NCI-H69 (cell line): ENCODE measurements at places on chromosomes 1 and 21.

DNA sequence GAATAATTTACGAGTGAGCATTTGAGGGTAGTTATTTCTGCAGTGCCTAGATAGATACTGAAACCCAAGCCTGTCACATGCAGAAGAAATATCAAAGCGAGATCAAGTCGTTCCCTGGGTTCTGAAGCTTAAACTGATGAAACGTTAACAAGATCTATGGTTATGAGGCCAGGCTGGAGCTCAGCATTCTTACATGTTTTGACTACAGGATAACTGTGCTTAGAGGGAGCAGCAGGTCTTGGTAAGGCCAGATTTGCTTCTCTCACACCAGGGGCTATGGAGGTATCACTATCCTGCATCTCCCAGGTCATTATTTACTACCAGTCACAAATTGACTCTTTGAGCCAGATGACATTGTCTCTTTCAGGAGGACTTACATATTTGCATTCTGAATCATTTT is 1401.4 kb upstream of the PRMT6 start:
- no peak for DNase-seq

- peak; percentile 13 for DNase-seq
These were observed 583 bp upstream of the RNF223 start for GRCh38 chr1:1074631-1075147.

GRCh38 chr1:29569971-29570634 is 333.8 kb downstream of the PTPRU start:
- no peak for DNase-seq

- DNase-seq, result no peak
These were observed 325.9 kb upstream of the AJAP1 start for GRCh38 chr1:4328402-4329071.

DNA sequence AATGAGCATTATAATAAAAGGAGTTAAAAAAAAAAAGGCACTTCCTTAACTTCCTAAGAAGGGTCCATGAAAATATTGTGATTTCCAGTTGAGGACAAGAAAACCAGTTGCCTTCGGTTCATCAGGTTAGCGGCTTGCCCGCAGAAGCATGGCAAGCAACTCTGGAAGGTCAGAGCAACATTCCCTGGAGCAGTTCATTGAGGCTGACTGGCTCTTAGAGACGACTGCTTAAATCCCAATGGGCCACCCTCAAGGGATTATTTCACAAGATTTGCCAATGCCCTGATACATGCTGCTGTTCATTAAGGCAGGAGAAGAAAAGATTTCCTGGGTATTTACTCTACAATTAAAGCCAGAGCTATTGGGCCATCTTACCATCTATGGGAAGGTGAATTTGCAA is 29.0 kb upstream of the CASQ2 start:
- DNase-seq, result peak; percentile 51

- DNase-seq, result no peak
These were observed 90.9 kb upstream of the SLC44A3 start for GRCh38 chr1:94729267-94729666.

GRCh38 chr1:56709269-56709880 is 64.3 kb downstream of the PRKAA2 start:
- peak; percentile 45 for DNase-seq

DNA sequence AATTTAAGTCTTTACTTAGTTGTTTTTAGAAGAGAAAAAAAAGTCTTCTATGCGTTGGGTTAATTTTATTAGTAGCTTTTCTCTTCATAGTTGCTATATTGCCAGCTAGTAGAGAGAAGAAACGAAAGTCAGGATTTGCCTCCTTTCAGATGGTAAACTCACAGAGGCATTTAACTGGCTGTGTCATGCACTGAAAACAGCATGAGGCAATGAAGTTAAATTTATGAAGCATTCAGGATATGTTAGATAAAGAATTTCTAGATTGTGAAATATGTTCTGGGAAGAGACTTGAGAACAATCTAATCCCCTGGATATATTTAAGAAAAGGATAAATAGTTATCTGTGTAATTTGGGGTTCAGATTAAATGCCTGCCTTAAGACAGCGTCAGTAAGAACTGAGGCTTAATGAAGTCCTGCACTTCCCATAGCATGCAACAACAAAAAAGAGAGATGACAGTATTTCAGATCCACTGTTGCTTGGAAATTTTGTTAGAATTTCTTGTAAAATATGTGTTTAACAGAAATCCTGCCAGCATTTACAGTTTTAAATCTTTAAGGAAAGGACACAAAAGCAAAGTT is 1.7 kb downstream of the ANGPTL1 start:
- DNase-seq, result no peak

GRCh38 chr1:213457186-213457585 is 406.1 kb downstream of the RPS6KC1 start:
- no peak for DNase-seq

GRCh38 chr1:30966690-30967369 is 58.3 kb upstream of the SDC3 start:
- peak; percentile 95 for DNase-seq

GRCh38 chr1:89608319-89608983 is 24.5 kb upstream of the LRRC8C start:
- DNase-seq, result no peak

DNA sequence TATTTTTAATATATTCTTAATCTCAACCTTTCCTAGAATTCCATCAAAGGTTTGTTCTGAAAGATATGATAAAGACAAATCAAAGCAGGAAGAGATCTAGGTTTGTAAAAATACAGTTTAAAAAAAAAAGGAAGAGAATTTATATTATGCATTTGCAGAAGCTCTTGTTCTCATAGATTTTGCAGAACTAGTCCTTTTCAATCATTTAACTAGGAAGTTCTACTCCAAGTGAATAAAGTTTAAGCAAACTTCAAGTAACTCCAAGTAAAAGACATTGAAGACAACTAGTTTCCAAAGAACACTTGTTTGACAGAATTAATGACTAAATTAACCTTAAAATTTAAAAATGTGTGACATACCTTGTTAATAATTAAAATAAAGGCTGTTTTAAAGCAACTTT is 55.9 kb downstream of the HNRNPR start:
- no peak for DNase-seq

DNA sequence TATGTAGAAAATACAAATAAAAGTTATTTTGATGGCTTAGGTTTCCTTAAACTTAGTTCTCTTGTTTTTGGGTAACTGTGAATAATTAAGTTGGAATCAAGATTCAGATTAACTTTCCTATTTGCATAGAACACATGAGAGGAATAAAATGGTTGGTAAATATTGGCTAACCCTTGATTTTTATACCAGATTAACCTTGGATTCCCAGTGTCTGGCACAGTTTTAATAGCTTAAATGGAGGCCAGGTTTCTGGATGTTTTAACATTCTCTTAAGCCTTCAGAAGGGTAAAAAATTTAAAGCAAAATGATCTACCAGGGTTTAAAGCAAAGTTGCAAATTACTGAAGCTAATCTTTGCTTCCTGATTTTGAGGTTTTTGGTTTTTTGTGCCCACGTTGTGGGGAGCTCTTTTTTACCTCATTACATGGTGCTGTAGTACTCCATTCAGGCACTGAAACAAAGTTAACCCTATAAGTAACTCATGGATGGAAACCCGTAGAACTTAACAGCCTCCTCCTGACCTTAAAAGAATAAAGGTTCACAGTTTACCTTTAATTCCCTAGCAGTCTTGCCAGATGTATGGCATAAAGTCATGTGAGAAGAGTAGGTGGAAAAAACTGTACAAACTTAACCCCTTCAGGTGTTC is 8.4 kb upstream of the SPATA1 start:
- no peak for DNase-seq

GRCh38 chr1:92299477-92300150 is 755 bp downstream of the RPAP2 start:
- peak; percentile 32 for DNase-seq

- peak; percentile 11 for DNase-seq
These were observed 1.1 kb downstream of the SPSB1 start for GRCh38 chr1:9293533-9294404.
